ENCODE measurements at places on chromosomes 6 and 20.

GRCh38 chr6:151010071-151010470 is 144.6 kb downstream of the MTHFD1L start:
- DNase-seq, result no peak

GRCh38 chr6:11092668-11093375 is 812 bp upstream of the SMIM13 start:
- DNase-seq, result no peak

GRCh38 chr6:132466952-132467351 is 46.0 kb downstream of the STX7 start:
- no peak for DNase-seq

DNA sequence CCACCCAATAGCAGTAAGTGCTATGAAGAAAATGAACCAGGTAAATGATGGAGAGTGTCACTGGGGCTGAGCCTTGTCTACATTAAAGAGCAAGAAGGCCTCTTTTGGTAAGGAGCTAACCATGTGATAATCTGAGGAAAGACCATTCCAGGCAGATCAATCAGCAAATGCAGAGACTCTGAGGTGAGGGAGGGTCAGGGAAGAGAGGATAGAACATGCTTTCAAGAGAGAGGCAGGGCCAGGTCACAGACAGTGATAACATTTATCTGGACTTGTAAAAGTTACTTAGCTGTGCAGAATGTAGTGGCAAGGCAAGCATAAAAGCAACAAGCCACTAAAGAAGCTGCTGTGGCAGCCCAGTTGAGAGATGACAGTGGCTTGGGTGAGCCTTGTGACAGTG is 197.3 kb downstream of the TASP1 start:
- DNase-seq, result no peak

GRCh38 chr6:6643398-6643797 is 54.9 kb downstream of the LY86 start:
- no peak for DNase-seq

GRCh38 chr6:88476388-88476787 is 310.2 kb upstream of the CNR1 start:
- no peak for DNase-seq

- DNase-seq, result no peak
Observed at GRCh38 chr6:41651962-41652657, 13.8 kb downstream of the MDFI start.

DNA sequence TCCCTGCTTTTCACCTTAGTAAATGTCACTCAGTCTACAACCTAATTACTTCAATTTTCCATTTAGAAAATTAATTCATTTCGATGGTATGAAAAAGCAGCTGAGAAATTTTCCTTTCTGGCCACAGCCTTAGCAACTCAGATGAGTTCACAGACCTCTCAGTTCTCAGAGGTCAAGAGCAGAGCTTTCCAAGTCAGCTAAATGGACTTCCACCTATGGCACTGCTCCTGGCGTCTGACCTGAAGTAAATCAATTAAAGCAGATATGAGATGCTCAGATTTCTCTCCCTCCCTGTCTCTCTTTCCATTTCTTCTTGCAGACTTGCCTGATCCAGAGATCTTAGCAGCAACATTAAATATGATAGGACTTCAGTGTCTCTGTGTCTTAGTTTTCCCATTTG is 412.6 kb downstream of the QKI start:
- DNase-seq, result no peak

GRCh38 chr6:104990085-104990484 is 33.2 kb downstream of the LIN28B start:
- no peak for DNase-seq
